Choroid plexus epithelial cell (primary cell): ENCODE measurements at places on chromosomes 6 and 20.

DNA sequence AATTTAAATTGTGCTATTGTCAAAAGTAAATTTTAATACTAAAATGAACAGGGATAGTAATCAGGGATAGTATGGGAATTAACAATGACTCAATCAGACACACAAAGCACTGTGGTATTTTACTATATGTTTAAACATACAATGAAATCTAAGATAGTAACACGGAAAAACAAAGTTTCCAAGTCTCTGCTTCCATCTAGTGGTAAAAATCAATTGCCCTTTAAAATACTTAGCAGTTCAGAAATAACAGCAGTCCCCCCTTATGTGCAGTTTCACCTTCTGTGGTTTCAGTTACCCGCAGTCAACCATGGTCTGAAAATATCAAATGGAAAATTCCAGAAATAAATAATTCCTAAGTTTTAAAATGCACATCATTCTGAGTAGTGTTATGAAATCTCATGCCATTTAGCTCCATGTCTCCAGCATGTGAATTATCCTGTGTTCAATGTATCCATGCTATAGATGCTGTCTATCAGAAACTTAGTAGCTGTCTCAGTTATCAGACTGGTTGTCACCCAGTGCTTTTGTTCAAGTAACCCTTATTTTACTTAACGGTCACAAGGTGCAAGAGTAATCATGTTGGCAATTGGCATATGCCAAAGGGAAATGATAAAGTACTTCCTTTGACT is 58.5 kb downstream of the AHI1 start:
- peak; percentile 53 for DNase-seq

DNA sequence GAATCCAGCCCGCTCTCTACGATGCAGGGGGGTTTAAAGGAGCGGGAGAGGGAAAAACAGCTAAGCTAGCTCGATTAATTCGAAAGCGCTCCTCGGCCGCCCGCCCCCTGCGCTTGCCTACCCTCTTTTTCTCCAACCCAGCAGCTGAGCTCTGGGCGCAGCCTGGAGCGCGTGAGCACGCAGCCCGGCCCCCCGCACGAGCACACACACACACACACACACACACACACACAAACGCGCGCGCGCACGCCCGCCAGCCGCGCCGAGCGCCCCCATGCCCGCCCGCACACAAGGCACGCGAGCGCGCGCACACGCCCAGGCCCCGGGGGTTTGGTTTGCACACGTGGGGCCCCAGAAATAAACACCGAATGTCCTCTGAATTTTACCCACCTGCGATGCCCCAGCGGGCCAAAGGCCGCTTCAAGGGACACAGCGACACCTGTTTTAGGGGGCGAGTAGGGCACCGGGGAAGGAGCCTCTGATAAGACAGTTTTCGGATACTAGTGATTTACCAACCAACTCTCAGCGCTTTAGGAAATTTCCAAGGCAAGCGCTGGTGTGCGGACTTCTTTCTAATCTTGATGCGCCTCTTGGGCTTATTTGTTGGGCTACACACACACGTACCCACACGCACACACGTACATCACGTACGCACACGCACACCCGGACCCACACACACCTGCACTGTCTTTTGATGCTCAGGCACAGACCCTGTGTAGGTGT is 802 bp upstream of the NRN1 start:
- no peak for DNase-seq

GRCh38 chr6:79570129-79571029 is 33.1 kb upstream of the LCA5 start:
- DNase-seq: peak; percentile 74

DNA sequence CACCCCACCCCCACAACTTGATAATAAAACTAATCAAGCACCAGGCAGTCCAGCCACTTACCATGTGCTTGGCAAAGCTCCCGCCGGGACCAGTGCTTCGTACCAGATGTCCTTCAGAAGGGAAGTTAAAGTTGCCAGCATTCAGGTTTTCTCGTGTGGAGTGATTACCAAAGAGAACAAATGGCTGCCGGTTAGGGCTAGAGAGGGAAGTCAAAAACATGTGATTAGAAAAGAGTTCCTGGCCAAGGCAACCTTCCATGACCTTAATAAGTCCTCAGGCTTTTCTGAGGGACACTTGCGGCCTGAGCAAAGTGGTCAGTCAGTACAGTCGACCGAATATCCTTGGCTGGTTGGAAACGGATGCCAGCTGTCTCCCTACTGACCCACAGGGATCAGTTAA is 67.0 kb downstream of the DNAAF9 start:
- no peak for DNase-seq

DNA sequence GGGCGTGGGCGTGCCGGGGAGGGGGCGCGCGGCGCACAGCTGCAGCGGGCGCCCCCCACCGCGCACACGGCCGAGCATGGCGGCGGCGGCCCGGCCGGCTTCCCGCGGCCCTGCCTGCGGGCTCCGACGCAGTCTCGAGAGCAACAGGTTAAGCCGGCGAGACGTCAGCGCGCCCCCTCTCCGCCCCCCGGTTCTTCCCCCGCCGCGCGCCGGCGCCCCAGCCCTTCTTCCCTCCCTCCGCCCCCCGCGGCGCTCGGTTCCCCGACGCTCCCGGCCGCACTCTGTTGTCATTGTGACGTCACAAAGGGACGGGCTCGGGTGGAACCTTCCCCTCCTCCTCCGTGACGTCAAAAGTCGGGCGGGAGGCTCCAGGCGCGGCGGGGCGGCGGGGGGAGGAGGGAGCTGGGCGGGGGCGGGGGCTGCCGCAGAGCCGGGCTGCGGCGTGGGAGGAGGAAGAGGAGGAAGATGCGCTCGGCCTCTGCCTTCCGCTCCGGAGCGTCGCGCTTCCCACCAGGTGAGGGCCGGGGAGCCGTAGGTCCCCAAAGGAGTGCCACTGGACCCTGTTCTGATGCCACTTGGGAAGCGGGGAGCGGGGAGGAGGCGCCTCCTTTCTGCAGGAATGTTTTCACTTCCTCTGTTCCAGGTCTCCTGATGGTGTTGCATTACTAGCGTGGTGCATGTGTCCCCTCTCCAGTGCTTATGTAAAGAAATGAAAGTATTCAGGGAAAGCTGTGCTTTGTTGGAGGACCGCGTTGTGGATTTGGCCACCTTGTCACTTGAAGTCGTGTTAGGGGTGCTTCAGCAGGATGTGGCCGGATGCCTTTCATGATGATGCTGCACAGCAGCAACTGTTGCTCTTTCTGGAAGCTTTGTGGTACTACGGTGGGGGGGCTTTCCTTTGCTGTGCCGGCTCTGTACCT is 2.8 kb downstream of the JARID2 start:
- DNase-seq: peak; percentile 97
